ENCODE measurements at places on chromosomes 7 and 10.

DNA sequence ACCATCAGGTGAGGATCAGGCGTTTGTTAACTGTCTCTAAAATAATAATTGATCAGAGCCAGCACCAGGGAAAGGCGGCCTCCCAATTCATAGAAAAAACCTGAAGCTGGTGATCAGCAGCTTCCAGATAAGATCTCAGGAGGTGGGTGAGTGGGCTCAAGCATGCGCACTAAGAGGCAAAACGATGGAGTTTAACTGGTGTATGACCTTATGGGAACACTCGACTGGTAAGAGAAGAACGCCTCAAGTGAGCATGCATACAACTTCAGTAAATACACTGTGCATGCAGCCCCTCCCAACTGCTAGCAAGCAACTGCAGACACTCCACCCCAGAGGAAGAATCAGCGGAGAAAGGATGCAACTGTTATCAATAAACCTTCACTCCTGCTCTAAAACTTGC, 18.1 kb downstream of the RAPGEF5 start:
- DNase-seq, result no peak

DNA sequence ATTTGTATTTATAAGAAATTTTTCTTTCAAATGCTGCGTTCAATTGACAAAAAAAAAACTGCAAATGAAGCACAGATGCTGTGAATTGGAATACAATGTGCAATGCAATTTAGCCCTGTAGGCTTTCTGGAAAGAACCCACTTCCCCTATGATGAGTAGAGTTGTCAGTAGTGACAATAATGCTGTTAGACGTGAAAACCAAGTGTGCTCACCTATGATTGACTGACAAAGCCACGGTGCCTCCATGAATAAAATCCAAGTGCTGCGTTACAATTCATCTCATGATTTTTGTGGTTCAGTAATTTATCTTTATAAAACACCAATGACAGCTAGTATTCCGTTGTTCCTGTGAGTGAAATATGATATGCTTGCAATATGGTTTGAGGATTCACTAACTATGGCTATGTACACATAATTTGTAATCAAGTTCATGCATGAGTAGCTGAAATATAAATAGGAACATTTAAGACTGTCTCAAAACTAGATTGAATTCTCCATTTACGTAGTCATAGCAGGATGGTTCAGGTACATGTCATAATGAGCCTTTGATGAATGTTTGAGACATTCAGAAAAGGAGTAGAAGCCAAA, 1160.3 kb downstream of the CNTNAP2 start:
- no peak for DNase-seq

DNA sequence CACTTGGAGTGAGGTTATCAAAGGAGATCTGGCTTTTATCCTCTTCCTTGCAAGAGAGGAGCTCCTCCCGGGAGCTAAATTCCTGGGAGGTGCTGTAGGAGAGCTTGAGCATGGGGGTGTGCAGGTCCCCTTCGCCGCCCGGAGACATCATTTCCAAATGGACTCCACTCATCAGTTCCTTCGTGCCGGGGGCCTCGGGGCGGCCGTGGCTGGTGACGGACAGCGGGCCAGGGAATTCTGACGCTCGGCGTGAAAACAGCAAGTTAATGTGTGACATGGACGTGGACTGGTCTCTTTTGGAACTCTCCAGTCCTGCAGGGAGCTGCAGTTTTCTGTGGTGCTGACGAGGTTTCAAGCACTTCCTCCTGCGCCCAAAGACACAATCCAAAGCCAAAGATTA, 45.7 kb upstream of the NMT2 start:
- DNase-seq, result no peak

DNA sequence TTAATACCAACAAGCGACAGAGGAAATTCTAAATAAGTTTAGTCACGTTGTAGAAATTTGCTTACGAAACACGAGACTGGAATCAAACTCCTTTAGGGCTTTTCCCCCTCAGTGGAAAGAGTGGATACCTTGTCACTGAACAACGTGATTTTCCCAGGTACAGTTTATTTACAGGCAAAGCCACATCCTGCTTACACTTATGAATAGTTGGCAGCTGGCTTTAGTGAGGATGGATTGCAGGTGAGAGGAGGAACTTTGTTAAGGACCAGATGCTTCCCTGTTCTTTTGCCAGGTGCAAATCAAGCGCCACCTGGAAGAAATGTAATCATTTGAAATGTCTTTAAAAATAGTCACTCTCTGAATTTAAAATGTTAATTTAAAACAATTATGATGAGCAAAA, 282.4 kb downstream of the ADARB2 start:
- no peak for DNase-seq

- no peak for DNase-seq
Observed at GRCh38 chr10:44015702-44016500, 367.2 kb upstream of the ZNF32 start.

DNA sequence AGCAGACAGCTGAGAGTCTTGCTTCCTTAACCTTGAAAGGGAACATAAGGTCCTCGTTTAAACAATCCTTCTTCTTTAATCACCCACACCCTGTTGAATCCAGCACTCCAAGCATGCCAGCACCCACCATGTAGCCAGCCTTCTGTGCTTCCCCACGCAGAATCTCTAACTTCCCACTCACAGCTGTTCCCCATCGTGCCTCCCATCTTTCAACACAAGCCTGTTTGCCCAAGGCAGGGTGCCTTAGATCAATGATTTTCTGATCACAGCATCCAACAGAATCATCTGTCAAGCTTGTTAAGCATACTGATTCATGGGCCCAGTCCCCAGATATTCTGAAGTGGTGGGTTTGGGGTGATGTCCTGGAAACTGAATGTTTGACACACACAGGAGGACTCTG, 530.8 kb downstream of the SH2D4B start:
- DNase-seq, result no peak

GRCh38 chr10:91389636-91390512, 20.3 kb upstream of the HECTD2 start:
- no peak for DNase-seq

DNA sequence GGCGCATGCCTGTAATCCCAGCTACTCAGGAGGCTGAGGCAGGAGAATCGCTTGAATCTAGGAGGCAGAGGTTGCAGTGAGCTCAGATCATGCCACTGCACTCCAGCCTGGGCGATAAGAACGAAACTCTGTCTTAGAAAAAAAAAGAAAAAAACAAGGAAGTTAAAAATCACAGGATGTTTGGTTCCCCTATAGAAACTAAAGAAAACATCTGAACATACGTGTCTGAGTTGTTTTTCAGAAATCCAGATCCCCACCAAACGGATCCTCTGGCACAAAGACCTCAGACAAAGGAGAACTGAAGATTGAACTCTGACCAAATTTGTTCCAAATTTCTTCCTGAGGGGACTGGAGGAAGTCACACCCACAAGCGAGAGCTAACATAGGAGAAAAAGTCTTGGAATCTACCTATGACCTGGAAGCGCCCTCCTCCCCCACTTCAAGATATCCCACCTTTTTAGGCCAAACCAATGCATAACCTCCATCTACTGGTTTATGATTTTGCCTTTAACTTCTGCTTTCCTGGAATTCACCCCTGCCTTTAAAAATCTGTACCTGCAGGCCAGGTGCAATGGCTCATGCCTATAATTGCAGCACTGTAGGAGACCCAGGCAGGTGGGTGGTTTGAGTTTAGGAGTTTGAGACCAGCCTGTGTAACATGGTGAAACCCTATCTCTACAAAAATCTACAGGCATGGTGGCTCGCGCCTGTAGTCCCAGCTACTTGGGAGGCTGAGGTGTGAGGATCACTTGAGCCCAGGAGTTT, 19.7 kb upstream of the SIRT1 start:
- no peak for DNase-seq

DNA sequence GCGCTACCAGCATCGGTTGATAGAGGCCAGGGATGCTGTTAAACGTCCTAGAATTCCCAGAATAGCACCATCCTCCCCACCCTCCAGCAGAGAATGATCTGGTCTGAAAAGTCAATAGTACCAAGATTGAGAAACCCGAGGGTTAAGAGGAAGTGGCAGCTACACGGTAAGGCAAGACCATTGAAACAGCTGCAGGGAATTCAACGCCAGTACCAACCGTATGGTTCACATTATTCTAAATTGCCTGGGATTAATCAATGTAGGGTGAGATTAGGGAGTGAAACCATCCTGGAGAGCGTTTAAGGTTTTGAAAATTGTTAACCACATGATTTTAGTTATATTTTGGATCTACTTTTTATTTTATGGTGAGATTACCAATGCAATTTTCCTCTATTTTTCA, 352.2 kb downstream of the PRPF18 start:
- no peak for DNase-seq

DNA sequence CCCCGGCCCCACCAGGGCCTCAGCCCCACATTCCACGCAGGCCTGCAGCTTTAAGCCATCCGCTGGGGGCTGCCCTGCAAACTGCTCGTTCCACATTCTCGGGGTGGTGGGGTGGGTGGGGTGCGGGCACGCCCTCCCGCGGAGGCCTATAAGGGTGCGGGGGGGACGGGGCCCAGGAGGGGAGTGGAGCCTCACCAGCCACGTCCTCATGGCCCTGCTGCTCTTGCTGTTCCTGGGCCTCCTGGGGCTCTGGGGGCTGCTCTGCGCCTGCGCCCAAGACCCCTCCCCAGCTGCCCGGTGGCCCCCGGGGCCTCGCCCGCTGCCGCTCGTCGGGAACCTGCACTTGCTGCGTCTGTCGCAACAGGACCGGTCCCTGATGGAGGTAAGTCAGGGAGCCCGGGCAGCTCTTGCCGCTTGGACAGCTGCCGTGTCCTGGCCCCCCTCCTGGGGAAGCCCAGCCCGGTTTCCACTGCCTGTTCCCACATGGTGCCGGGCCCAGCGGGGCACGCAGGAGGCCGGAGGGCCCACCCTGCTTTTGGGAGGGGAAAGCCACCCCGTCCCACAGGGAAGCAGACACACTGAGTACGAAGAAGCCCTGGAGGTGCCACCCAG, at the start of gene CYP2W1:
CYP2W1 (plus strand) TSS at position 178 of the 612 bp plus-strand sequence; CDS start at position 209, 31 bp downstream.
- DNase-seq, result no peak

GRCh38 chr10:78641693-78642092, 427.1 kb upstream of the ZMIZ1 start:
- no peak for DNase-seq

GRCh38 chr7:12638851-12639456, 48.5 kb upstream of the ARL4A start:
- DNase-seq, result no peak

GRCh38 chr7:100428199-100428966, at the start of gene ZCWPW1:
Gene ZCWPW1 (minus strand): TSS chr7:100428703. CDS start chr7:100420649, 8,054 bp downstream.
- DNase-seq, result peak; percentile 96

- DNase-seq, result no peak
Observed at GRCh38 chr10:79137826-79138225, 69.1 kb downstream of the ZMIZ1 start.

DNA sequence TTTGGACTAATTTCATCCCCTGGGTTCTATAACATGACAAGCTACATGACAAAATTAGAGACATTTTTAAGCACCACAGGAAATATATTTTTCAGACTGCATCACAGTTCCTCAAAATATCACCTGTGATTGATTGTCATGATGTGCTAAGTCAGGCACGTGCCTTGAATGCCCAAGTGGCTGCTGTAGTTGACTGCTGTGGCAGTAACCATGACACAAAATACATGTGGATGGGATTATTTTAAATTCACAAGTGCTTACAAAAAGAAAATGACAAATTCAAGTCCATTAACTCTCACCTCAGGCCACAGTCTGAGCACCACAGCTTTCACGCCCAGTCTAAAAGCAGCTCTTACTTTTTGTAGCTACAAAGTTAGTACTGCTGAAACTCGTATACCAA, 45.5 kb downstream of the TNPO3 start:
- no peak for DNase-seq

DNA sequence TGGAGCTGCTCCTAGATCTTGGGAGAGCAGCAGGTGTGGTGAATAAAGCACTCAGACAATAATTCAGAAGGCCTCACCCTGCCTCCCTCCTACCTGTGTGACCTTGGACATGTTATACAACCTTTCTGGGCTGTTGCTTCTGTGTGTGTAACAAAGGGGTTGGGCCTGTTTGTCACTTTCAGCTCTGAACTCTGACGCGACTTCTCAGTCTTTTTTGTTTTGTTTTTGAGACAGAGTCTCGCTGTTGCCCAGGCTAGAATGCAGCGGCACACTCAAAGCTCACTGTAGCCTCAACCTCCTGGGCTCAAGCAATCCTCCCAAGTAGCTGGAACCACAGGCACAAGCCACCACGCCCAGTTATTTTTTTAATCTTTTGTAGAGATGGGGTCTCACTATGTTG, 89.3 kb downstream of the DNMBP start:
- DNase-seq, result no peak

DNA sequence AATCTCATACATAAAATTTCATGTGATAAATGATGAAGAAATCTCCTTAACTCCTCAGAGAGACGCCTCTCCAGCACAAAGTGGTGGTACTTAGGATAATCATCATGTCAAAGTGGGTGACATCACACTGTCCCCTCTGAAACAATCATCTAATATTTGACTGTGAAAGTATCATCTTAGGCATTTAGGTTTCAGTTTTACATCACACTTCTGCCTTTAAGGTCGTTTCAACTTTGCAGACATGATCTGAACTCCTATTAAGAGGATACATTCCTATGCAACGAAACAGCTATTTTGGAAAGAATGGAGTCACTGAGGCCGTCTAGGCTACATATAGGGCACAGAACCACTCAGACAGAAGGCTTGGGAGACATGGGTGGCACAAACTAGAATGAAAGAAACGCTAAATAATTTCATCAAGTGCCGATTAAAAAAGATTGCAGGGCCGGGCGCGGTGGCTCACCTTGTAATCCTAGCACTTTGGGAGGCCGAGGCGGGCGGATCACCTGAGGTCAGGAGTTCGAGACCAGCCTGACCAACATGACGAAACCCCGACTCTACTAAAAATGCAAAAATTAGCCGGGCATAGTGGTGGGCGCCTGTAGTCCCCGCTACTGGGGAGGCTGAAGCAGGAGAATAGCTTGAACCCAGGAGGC, 2.0 kb downstream of the VOPP1 start:
- DNase-seq, result no peak

DNA sequence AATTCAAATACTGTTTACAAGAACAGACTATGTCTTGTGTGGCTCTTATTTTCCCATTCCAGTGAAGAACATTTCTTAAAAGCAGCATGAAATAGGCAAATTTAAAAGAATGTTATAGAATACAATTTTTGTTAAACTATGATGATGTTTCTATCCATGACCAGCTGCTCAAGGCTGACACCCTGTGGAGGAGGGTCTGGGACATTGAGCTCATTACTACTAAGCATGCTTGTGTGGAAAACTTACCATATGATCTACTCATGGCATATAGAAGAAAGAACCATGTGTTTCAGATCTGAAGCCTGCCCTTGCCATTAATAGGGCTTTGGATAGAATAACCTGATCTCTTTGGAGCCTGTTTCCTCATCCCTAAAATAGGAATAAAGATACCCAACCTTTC, 125.0 kb downstream of the FOXP2 start:
- no peak for DNase-seq

- no peak for DNase-seq
Observed at GRCh38 chr7:124308384-124308783, 275.5 kb upstream of the TMEM229A start.

GRCh38 chr7:155591055-155591775, 44.9 kb upstream of the CNPY1 start:
- DNase-seq, result no peak

- DNase-seq, result no peak
Observed at GRCh38 chr10:80260295-80261243, 28.9 kb downstream of the MAT1A start.

- DNase-seq, result no peak
Observed at GRCh38 chr10:60367024-60367423, 22.7 kb downstream of the ANK3 start.

GRCh38 chr10:129365767-129366402, 101.2 kb upstream of the MGMT start:
- DNase-seq, result no peak

Measured in activated naive CD4-positive, alpha-beta T cell treated with anti-CD3 and anti-CD28 coated beads, Interleukin-2, amount 50 U/mL, for 16 hours (primary cell).